AG08395 (cell line): ENCODE measurements at places on chromosomes 4 and X.

DNA sequence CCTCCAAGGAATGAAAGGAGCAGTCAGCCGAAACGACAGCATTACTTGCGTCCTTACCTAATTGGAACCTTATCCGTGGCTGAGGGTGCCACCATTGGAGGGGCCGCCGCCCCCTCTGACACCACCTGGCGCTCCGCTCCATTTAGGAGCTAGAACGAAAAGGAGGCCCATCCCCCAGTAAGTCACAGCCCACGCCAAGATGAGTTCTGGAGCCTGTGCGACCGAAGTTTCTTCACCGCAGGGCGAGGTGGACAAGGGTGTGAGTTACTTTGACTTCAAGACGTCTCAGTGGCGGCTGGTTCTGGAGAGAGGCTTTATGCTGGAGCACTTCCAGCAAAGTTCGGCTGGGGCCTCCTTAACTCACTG lies 729 bp upstream of the IRF2 start:
- DNase-seq = peak; percentile 59

DNA sequence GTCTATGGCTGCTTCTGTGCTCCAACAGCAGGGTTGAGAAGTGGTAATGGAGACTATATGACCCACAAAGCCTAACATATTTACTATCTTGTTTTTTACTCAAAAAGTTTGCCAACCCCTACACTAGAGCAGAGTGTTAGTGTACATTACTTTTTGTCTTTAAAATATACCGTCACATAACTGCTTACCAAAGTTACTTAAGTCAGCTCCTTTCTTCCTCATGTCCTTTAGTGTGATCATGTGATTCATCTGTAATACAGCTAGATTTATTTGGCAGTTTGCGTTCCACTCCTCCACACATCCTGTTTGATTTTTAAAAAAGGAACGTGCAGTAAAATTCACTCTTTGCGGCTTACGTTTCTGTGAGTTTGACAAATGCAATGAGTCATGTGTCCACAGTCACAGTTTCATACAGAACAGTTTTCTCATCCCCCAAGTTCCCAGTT lies 162.4 kb upstream of the GPRIN3 start:
- DNase-seq = peak; percentile 70

- DNase-seq = no peak
These were observed 729.3 kb upstream of the ACTRT1 start for GRCh38 chrX:128781506-128781905.

DNA sequence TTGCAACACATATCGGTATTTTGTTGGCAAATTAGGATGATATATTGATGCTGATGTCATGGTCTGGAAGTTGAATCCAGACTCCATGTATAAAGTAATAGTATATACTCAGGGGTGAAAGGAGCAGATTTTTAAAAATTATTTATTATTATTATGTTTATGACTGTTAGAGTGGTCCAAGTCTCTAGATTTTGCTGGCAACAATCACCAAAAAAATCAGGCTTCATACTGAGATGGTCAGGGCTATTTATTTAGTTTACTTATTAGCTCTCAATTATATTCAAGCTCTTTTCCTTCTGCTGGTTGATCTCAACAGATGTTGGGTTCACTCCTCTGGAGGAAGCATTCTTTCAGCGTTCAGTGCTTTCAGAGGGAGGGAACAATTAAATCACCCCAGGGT lies 73.9 kb upstream of the VCX3B start:
- DNase-seq = no peak

DNA sequence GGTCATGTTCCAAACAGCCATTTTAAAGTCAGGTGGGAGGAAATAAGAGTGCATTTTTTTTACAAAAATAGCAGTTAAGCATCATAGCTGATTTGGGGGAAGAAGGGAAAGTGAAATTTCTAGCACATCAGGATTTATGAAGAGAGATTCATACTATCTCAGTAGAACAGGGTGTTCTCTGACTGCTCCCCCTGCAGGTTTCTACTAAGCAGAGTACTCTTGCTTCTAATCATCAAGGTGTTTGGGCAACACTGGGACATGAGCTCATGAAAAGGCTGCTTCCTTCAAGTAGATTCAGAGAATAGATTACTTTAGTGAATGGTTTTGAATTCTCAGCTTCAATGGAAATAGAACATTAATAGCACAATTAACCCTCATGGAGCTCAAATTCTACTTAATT lies 591.4 kb upstream of the PCDH10 start:
- no peak for DNase-seq

- DNase-seq = no peak
These were observed 73.9 kb downstream of the CXXC4 start for GRCh38 chr4:104420766-104421165.
